Stimulated activated effector memory CD8-positive, alpha-beta T cell treated with anti-CD3 and anti-CD28 coated beads, Interleukin-12 subunit alpha, Interleukin-12 subunit beta, amount 100 ng/mL, for 72 hours (primary cell): ENCODE measurements at places on chromosomes 12 and 14.

GRCh38 chr14:99315197-99315596 lies 43.2 kb upstream of the BCL11B start:
- no peak for DNase-seq

DNA sequence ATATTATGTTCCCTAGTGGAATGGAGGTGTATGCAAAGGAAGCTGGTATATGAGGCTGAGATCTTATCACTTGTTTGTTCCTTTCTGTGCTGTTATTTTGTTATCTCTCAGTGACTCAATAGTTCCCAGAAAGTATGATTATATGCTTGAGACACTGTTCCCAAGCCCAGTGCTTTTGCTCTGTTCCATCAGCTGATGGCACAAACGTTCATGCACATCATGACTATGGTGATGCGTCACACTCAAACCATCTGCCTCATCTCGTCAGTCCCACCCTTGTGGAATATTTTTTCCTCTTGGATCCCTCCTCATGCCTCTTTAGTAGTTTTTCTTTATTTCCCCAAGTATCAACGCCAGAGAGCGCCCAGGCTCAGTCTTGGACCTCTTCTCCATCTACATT lies 786.9 kb downstream of the AACS start:
- no peak for DNase-seq

GRCh38 chr12:123532808-123533649 lies 490 bp downstream of the RILPL1 start:
- peak; percentile 10 for DNase-seq

- DNase-seq = no peak
Observed at GRCh38 chr12:116697716-116698115, 40.2 kb downstream of the SPRING1 start.

- DNase-seq = no peak
Observed at GRCh38 chr14:47919997-47920396, 244.6 kb upstream of the MDGA2 start.

DNA sequence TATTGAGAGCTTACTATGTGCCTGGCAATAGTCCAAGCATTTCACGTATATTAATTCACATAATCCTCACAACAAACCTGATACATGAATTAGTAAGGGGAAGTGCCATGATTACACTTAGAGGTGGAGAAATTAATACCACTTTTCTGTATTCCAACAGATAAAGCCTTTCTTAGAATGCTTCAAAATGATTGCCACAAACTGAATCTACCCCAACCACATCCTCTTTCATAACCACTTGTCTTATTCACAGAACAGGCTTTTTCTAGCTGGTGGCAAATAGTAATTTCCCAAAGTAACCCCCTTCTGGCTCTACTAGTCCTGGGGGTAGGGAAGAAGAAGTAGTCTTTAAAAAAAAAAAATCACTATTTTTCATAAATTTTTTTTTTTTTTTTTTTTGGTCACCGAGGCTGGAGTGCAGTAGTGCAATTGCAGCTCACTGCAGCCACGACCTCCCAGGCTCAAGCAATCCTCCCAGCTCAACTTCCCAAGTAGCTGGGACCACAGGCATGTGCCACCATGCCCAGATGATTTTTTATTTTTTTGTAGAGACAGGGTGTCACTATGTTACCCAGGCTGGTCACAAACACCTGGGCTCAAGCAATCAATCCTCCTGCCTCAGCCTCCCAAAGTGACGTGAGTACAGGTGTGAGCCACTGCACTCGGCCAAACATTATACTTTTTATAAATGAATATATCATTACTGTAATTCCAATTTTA lies 59.0 kb upstream of the ARID2 start:
- DNase-seq = no peak

- no peak for DNase-seq
Observed at GRCh38 chr12:55610598-55610997, 26.1 kb upstream of the OR10P1 start.

- no peak for DNase-seq
Observed at GRCh38 chr14:24231263-24232120, 675 bp downstream of the NEDD8 start.

- no peak for DNase-seq
Observed at GRCh38 chr12:130661486-130662255, 54.4 kb downstream of the RIMBP2 start.

- DNase-seq = no peak
Observed at GRCh38 chr12:114664651-114665320, 19.2 kb downstream of the TBX3 start.

- no peak for DNase-seq
Observed at GRCh38 chr12:51361161-51362016, 14.9 kb upstream of the CELA1 start.

DNA sequence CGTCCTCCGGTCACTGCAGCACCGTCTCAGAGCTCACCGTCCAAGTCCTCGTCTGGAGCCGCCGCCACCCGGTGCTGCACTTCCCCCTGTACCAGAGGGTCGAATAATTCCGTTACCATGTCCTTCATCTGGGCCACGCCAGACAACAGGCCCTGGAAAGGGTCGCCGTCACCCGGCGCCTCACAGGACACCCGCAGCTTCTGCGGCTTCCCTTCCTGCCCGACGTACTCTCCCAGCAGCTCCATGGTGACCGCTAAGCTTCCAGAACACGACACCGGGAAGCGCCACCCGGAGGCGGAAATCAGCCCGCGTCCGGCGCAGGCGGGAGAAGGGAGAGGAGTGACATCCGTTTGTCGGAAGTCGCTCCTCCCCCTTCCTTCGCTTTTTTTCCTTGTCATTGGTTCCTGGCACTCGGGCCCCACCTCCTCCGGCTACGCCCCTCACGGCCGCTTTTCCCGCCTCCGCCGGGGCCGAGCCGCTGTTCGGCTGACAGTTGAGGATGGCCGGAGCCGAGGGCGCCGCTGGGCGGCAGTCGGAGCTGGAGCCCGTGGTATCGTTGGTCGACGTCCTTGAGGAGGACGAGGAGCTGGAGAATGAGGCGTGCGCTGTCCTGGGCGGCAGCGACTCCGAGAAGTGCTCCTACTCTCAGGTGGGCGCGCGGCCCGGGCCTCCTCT lies at the start of the genes GON7 and UBR7:
TSS of gene GON7 (minus strand) at position 273 of the 675 bp plus-strand sequence. CDS start at position 245, 28 bp downstream.
TSS of gene UBR7 (plus strand) at position 464 of the 675 bp plus-strand sequence. CDS start at position 500, 36 bp downstream.
- peak; percentile 80 for DNase-seq

- no peak for DNase-seq
Observed at GRCh38 chr12:95085612-95086011, 12.2 kb upstream of the NR2C1 start.

DNA sequence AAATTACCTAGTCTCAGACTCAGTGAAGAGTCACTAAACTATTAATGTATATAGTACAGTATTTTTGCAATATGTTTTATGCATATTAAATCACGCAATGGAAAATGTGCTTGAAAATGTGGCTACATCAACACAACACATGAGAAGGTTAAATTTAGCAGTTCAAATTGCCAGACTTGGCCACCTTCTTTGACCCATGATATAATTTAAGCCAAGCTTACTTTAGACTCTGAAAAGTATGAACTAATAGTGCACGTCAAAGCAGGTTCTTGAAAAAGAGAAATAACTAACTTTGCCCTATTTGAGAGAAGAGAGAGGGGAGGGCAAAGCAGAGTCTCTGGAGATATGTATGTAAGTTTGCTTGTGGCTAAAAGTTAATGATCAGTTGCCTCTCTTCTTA lies 68.7 kb downstream of the SLC16A7 start:
- DNase-seq = no peak

GRCh38 chr14:65339866-65340265 lies 72.7 kb upstream of the FUT8 start:
- no peak for DNase-seq

DNA sequence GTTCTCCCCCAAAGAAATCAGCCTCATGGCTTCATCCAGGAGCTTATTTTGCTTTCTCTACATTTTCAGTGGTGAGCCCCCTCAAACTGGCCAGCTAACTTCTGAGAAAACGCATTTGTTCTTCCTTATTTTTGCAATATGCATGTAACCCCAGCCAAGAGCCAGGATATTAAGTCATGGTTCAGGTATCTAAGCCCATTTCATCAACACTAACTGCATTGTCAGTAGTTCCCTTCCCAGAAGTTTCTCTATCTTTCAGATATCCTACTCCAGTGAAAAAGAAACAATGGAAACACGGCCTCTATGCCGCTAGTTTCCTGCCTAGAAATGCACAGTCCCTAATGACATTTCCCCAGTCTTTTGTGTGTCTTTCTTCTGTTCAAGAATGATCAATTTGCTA lies 102.8 kb upstream of the RASSF8 start:
- no peak for DNase-seq

DNA sequence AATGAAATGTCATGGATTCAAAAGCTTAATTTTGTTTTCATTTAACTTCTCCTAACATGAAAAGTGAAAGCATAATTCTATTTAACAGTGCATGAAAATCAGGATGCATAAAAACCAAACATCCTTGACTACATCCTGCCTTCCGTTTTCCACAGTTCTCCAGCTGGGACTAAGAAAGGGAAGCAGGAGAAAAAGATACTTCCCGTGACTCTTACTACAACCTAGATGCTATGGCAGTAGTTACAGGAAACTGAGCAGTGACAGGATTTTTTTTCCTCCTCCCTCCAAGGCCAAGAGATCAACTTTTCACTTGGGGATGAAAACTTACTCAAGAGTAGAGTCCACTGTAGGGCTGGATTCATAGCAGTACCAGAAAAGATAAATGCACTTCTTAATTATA lies 2.6 kb downstream of the EXOC5 start:
- DNase-seq = no peak

GRCh38 chr14:24312736-24313507 lies 1.6 kb downstream of the LTB4R start:
- DNase-seq = peak; percentile 56

- no peak for DNase-seq
Observed at GRCh38 chr14:89617481-89618329, 200.7 kb upstream of the FOXN3 start.

DNA sequence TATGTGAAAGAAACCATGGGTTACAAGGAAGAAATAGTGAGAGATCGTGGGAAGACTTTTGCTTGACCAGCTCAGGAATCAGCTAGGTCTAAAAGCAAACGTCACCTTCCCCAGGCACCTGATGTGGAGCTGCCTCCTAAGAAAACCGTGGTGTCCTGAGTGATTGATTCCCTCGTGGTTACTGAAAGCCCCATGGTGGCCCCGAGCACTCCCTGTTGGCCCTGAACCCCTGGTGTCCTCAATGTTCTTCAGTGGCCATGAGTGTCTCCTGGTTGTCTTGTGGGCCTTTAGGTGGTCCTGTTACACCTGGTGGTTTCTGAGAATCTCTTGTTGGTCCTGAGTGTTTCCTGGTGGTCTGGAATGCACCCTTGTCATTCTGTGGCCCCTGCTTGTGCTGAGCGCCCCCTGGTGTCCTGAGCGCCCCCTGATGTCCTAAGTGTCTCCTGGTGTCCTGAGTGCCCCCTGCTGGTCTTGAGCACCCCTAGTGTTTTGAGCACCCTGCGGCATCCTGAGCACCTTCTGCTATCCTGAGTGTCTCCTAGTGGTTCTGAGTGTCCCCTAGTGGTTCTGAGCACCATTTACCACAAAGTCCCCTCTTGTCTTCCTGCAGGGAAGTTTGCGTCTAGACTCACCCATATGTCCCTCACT lies 518.7 kb downstream of the TMEM121 start:
- peak; percentile 93 for DNase-seq

DNA sequence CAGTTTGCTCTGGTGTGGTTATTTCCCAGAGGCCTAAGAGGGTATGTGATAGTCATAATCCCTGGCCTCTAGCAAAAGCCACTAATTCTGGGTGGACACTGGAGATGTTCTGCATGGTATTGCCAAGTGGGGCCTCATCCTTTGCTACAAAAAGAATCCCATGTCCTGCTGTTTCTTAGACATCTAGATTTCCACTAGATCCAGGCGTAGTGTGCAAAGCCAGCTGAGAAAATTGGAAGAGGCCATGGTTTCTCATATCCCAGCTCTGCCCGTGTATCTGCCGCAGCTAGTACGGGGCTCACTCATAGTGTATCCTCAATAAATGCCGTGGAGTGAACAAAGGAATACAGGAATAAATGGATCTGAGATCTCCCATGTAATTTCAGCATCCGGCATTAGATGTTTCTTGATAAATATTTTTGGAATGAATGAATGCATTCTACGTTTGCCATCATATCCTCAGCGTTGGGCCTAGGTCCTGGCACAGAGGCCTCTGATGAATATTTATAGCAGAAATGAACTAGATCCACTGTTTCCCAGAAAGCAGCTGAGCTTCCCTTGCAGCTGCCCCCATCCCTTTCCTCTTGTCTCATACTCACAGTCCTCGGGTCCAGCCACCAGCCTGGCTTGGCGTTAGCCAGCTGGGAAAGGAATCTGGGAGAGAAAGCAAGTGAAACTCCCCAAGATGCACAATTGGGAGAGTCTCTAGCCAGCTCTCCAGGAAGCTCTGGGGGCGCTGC lies 76.3 kb upstream of the NOS1 start:
- no peak for DNase-seq

DNA sequence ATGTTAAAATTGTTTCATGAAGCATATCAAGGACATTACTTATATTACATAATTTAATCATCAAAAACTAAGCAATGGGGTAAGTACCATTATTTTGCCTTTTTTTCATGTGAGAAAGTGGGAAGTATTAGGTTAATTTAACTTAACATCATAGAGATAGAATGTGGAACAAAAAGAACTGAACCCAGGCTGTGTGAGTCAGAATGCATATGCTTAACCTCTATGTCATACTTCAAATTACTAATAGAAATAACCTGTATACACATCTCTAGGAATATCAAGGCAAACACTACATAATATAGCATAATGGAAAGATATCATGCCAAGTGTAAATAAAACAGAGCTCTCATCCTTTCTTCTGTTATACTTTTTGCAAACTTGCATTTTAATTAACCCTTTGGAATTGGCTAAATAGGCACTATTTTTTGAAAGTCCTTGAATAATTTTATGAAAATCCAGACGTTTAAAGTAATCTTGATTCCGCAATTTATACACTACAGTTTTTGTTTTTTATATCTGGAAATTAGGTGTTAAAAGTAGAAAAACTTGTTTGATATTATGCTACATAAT lies 777.7 kb downstream of the SLC6A15 start:
- DNase-seq = no peak

DNA sequence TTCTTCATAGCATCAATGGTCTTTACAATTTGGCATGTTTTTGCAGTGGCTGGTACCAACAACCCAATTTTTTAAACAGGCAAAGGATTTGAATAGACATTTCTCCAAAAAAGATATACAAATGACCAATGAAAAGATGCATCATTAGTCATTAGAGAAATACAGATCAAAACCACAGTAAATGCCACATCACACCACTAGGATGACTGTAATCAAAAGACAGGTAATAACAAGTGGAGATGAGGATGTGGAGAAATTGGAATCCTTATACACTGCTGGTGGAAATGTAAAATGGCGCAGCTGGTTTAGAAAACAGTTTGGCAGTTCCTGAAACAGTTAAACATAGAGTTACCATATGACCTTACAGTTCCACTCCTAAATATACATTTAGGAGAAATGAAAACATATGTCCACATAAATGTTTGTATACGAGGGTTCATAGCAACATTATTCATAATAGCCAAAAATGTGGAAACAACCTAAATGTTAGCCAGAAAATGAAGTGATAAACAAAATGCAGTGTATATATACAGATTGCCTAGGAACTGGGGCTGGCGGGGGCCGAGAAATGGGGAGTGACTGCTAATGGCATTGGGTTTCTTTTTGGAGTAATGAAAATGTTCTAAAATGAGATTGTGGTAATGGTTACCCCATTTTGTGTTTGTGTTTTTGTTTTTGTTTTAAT lies 55.2 kb downstream of the TGFB3 start:
- no peak for DNase-seq

GRCh38 chr14:59175404-59175803 lies 13.1 kb upstream of the DAAM1 start:
- no peak for DNase-seq

GRCh38 chr12:65952737-65953209 lies 128.5 kb downstream of the HMGA2 start:
- DNase-seq = no peak

- no peak for DNase-seq
Observed at GRCh38 chr14:31291210-31291609, 83.6 kb upstream of the HECTD1 start.
